ENCODE measurements at places on chromosomes 7 and 10.

DNA sequence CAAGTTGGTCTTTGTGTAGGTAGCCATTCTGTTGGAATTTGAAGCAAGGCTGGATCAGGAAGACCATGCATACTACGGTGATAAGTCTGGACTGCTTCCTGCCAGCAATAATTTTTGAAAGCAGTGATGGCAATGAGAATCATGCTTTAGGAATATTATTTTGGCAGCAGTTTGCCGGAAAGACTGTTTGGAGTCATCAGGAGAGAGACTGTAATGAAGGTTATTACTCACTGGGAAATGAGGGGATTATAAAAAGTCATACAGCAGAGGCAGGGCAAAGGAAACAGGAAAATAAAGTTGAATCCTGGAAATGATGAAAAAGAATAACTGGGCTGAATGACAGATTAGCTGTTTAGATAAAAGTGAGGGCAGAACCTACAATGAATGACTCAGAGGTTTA is 1136.8 kb upstream of the AUTS2 start:
- DNase-seq, result no peak

DNA sequence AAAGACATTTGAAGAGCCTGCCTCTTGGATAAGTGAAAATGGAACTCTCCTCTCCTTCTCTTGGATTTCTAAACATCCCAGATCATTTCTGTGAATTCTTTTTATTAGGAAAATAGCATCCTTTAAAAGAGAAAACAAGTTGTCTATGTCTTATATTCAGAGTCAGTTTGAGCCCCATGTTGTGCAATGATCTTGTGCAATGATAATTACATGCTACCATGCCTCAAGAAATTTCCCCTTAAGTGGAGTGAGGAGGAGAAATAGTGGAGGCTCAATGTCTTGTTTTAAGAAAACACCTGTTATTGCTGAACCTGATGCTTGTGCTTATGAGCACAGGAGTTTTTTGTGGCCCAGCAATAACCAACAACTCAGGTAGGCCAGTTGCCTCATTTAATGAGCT is 103.6 kb downstream of the NPSR1 start:
- DNase-seq, result no peak

DNA sequence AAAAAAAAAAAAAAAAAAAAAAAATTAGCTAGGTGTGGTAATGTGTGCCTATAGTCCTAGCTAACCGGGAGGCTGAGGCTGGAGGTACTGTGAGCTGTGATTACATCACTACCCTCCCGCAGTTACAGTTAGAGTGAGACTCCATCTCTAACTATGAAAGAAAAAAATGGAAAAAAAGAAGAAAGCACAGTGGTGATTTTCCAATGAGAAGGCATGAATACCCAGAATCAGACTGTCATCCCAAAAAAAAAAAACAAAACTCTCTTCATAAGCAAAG is 269.9 kb upstream of the MKLN1 start:
- no peak for DNase-seq

DNA sequence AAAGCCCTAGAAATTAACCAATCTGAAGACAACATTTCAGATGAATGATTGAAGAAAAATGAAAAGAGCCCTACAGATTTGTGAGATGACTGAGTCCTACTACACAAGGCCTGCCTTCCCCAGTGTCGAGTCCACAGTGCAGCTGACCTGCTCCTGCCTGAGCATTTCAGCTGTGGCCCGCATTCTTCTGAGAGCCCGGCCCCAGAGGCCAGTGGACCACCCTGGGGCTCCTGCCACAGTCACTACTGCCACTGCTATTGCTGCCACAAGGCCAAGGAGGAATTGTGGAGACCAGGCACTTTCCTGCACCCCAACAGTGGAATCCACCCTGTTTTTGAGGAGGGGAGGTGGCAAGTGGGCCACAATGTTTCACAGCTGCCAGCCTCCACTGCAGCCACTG is 19.6 kb upstream of the ZNF735 start:
- DNase-seq, result no peak

- no peak for DNase-seq
Measured at GRCh38 chr7:17530741-17531421, 232.4 kb downstream of the AHR start.

DNA sequence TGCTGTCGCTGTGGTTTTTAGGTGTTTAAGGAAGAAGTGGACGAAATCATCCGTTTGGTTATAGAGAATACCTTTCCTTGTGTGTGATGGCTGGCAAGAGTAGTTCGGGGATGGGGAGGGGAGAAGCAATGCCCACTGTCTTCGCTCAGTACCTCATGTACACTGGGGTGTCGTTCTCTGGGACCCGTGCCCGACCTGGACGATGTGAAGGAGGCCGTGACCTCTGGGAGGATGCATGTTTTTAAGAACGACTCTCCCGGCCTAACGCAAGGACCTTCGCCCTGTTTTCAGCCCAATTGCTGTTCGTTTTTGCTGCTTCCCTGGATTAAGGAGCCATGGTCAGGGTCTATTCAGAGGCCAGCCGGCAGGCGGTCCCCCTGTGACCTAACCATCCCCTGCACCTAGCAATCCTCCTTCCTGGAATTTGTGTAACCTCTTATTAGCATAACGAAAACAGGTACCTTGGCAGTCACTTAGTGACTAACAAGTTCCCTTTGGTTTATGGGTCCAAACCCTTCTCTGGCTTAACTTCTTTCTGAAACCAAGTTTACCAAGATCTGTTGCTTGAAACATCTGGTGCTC is 1.3 kb downstream of the NFE2L3 start:
- no peak for DNase-seq

DNA sequence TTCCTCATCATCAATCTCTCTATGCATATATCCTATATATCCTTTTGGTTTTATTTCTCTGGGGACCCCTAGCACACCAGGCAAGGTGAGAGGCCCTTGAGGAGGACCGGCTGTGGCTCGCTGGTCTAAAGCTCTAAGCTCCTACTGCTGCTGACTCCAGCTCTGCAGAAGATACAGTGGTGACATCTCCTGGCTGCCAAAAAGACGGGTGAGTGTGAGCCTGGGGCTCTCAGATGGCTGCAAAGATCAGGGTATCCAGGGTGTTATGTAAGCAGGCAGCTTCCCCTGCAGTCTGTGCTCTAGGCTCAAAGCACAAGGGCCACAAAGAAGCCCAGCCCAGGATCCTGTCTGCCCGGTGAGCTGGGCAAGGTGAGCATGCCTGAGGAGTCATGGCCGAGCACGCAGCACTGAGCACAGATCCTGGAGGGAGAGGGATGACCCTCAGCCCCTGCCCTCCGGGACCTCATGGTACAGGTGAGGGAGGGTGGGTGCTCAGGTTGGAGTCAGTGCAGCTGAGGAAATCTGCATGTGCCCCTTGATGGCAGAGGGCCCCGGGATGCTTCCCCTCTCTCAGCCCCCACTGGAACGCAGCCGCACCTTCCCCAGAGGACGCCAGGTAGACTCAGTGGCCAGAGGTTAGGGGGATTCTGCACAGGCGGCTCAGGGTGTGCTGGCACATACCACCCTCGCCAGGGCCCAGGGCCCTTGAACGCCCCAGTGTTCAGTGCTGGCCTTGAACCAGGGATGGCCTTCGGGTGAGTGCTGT is 95.4 kb upstream of the INSIG1 start:
- no peak for DNase-seq

DNA sequence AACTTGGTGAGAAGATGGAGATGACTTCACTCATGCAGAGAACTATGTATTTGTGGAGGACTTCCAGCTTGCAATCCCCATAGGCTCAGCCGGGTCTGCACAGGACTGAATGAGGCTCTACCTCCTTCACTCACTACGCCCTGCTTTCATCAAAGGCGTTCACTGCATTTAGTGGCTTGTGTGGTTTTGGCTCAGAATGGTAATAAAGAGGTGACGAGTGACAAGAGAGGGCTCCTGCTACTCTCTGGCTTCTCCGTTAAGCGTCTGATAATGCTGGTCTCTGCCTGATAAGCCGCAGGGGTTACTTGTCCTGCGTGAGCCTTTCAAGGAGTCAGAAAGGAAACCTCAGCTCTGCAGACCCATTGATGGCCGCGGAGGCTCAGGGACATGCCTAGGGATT is 343.4 kb downstream of the PRPF18 start:
- no peak for DNase-seq

- no peak for DNase-seq
Measured at GRCh38 chr10:32371101-32371500, 24.1 kb upstream of the EPC1 start.
